H1 (cell line): ENCODE measurements at places on chromosomes 1 and 21.

- no peak for DNase-seq
Measured at GRCh38 chr1:201295346-201295745, 12.0 kb downstream of the PKP1 start.

GRCh38 chr21:45545236-45545570 is 3.0 kb upstream of the SLC19A1 start:
- DNase-seq = no peak

GRCh38 chr1:91777630-91778300 is 108.2 kb downstream of the TGFBR3 start:
- no peak for DNase-seq

- no peak for DNase-seq
Measured at GRCh38 chr1:108082738-108083562, 117.2 kb downstream of the SLC25A24 start.

DNA sequence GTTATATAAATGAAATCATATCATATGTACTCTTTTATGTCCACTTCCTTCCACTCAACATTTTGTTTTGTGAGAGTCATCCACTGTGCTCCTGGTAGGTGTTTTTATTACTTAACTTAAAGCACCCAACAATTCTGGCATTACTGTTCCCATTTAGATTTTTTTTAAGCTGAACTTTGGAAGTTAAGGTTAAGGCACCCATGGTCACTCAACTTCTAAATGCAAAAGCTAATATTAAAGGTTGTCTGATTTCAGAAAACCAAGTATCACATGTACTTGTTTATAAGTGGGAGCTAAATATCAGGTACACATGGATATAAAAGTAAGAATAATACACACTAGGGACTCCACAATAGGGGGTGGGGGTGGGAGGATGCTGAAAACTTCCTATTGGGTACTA is 42.7 kb downstream of the SCMH1 start:
- no peak for DNase-seq

DNA sequence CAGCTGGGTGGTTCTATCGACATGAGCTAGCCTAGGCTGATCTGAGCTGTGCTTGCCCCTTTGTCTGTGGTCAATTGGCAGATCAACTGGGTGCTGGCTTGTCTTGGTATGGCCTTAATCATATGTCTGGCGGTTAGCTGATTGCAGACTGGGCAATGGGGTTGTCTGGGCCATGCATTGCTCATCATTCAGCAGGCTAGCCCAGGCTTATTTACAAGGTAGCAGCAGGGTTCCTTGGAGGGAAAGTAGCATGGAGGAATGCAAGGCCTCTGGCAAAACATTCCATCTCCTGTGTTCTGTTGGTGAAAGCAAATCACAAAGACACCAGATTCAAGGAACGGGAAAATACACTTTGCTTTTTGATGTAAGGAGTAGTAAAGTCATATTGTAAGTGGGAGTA is 84.0 kb upstream of the IVNS1ABP start:
- peak; percentile 47 for DNase-seq

DNA sequence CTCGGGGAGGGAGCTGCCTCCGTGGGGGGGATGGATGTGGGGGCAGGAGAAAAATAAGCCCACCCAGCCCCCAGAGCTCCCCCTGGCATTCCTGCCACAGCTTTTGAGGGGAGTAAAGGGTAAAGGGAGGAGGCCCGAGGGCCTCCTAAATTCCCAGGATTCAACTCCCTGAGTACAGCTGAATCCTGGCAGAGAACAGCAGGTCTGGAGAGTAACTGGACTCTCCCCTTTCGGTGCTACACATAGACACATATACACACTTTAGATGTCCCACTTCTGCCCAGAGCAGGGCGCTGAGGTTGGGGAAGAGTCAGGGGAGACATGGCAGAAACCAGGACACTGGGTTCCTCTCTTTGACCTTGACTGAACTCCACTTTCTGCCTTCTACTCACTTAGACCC is 3.0 kb downstream of the KIRREL1 start:
- DNase-seq = no peak

DNA sequence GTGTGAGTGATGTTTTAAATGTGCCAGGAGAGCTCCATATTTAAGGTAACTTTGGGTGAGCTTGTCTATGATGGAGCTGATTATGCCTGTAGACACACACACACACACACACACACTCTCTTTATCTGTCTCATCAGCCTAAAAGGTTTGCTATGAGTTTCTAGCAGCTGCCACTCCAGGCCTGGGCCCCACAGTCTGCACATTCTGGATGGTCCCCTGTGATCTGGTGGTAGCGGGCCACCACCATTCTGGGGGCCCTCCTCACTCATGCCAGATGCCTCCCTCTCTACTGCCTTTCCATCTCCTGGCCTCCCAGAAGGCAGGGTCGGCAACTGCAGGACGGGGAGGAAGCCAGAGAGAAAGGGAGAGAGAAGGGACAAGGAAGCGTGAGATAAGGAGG is 129.2 kb upstream of the TNR start:
- no peak for DNase-seq
